ENCODE measurements at places on chromosomes 11 and 22. TPM values are rescaled to one million over a fixed set of nuclear protein-coding genes. Genes with fewer than 3 reads are reported as not detected.
A peak's percentile ranks its signal among the peaks of the same experiment; 100 is the strongest.

STX3 gene
- total RNA-seq: 10.0 TPM

ZP1 gene
- not detected for total RNA-seq

SLC22A12 gene
- not detected for total RNA-seq

GGTLC2 gene
- not detected for total RNA-seq

CDC45 gene
- 92.1 TPM for total RNA-seq

NELL1 gene
- total RNA-seq: not detected

ZNF202 gene
- total RNA-seq: 6.9 TPM

GRCh38 chr11:36094164-36094563 lies 150.3 kb downstream of the LDLRAD3 start:
- DNase-seq: no peak

GRCh38 chr11:95884376-95884775 lies 39.5 kb downstream of the MTMR2 start:
- DNase-seq: no peak

GRCh38 chr11:1831338-1832210 lies 3.2 kb upstream of the SYT8 start:
- no peak for DNase-seq

- DNase-seq: no peak
These were observed 21.9 kb upstream of the RTL6 start for GRCh38 chr22:44519886-44520285.

GRCh38 chr11:133945087-133945974 lies 11.4 kb downstream of the IGSF9B start:
- DNase-seq: peak; percentile 93

DNA sequence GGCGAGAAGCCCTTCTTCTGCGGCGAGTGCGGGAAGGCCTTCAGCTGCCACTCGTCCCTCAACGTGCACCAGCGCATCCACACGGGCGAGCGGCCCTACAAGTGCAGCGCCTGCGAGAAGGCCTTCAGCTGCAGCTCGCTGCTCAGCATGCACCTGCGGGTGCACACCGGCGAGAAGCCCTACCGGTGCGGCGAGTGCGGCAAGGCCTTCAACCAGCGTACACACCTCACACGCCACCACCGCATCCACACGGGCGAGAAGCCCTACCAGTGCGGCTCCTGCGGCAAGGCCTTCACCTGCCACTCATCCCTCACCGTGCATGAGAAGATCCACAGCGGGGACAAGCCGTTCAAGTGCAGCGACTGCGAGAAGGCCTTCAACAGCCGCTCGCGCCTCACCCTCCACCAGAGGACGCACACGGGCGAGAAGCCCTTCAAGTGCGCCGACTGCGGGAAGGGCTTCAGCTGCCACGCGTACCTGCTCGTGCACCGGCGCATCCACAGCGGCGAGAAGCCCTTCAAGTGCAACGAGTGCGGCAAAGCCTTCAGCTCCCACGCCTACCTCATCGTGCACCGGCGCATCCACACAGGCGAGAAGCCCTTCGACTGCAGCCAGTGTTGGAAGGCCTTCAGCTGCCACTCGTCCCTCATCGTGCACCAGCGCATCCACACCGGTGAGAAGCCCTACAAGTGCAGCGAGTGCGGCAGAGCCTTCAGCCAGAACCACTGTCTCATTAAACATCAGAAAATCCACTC lies 12.2 kb downstream of the ZNF74 start:
- DNase-seq: no peak

- no peak for DNase-seq
These were observed 348.0 kb downstream of the BUD13 start for GRCh38 chr11:116424615-116425261.

- DNase-seq: no peak
These were observed 230.6 kb upstream of the PDGFD start for GRCh38 chr11:104394508-104394907.

GRCh38 chr11:1340111-1340510 lies 30.7 kb upstream of the TOLLIP start:
- no peak for DNase-seq

DNA sequence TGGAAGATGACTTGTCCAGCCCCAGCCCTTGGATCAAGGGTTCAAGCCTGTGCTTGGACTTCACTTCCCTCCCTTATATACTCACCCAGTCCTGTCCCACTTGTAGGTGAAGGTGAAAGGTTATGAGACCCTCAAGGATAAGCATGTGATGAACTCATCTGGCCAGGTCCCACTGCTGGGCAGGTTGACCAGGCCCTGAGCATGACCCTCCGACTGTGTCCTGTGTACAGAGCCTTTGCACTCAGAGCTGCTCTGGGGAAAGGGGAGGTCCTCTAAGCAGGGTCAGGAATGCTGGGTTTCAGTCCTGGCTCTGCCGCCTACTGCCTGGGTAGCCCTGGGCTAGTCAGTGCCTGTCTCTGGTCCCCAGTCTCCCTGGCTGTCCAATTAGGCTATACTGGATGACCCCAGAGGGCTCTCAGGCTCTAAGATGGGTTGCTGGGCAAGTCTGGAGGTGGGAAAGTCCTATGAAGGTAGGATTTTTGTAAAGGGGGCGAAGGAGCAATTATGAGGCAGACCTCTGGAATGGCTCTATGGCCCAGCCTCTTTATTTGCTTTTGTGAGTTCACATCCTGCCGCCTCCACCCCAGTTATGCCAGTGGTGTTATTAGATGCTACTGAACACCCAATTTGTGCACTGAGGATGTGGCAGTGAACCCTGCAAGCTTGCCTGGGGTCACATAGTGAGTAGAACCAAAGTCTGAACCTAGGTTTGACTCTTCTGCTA lies 14.1 kb downstream of the DGAT2 start:
- DNase-seq: no peak

GRCh38 chr22:47169801-47170140 lies 407.3 kb downstream of the TBC1D22A start:
- DNase-seq: no peak

DNA sequence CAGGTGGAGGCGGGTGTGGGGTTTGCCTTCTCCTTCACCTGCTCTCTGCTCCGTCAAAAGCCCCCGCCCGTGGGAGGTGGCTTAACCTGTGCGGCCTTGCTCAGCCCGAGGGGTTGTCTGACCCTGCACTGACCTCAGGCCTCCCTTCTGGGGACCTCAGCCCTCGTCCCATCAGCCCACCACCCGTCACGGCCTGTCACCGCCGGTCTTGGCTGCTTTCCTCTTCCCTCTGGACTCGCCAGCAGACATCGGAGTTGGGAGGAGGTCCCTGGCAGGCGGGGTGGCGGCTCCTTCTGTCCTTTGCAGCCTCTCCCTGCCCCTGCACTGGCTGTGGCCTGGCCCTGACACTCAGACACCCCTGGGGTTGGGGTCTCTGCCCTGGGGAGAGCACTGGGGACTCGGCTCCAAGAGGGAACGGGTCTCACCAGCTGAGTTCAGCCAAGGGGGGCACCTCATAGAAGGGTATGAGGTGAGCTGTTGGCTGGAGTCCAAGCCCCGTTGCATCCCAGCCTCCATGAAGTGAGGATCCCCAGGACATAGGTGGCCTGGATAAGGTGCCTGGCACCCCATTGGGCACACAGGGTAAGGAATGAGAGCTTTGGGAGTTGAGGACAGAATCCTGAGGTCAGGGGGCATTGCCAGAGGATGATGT lies 999.6 kb downstream of the BRD1 start:
- no peak for DNase-seq

GRCh38 chr22:36386351-36386899 lies 1.3 kb downstream of the MYH9 start:
- no peak for DNase-seq

DNA sequence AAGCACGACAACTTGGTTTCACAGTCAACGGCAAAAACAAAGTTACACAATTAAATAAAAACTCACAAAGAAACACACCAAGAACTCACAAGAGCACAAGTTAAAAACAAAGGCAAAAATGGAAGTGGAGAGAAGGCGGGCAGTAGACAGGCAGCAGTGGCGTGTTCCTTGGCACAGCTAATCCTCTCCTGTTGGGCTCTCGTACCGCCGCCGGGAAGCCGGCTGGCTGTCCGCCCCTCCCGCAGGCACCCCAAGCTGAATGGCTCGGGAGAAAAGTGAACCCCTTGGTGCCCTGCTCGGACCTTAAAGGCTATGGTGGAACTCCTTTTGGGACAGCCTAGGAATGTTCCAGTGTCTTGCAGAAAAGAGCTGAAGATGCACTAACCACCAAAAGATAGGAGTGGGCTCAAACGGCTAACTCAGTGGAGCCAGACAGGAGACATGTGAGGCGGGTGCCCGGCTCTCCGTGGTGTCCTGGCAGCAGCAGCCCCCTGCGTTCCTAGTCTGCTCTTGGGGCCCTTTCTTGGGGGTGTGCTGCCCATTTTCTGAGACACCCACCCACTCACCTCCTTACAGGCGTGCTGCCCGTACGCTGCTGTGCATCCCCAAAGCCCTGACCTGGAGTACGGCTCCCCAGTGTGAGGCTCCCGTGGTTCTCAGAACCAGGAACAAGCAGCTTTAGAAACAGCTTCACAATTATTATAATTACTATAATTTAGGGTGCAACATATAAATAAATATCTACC lies 86.1 kb upstream of the BID start:
- no peak for DNase-seq

DNA sequence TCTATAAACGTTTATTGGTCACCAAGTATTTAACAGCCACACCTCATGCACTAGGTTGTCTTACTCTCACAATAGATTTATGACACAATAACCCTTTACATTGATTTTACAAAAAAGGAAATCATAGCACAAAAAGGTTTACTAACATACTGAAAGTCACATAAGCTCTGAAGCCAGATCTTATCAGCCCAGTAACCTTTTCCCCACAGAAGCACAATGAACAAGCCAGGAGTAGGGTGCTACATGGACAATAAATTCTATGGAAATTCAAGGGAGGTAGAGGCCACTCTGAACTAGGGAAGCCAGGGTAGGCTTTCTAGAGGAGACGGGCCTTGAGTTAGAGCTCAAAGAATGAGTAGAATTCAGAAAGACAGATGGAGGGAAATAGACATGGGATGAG lies 633.5 kb upstream of the CADM1 start:
- no peak for DNase-seq

DNA sequence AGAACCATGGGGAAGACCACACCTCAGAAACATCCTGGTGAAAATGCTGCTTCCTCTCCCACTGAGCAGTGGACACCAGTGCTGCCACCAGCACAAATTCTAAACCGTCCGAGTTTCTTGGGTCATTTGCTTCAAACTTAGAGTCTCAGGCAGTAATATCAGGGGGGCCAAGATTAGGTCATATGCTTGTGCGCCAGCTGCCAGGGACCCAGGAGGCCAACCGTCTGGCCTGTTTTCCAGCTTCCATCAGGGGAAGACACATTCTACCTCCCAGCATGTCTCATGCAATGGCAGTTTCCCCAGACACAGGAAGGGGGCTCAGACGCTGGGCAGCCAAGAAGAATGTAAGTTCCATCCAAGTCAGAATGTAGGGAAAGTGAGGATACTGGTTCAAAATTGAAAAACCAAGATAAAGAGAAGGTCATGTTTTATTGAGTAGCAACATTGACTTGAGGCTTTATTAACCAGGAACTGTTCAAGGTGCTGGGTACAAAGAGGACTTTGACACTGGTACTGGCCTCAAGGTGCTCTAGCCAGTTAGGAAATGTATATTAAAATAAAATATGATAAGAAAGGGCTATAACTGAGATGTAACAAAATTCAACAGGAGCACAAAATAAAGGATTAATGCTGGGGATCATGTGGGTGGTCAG lies 59.7 kb upstream of the EED start:
- DNase-seq: no peak

GRCh38 chr11:18775492-18776292 lies 15.9 kb downstream of the PTPN5 start:
- peak; percentile 85 for DNase-seq

GRCh38 chr22:40055143-40055883 lies 60.6 kb downstream of the FAM83F start:
- DNase-seq: no peak

DNA sequence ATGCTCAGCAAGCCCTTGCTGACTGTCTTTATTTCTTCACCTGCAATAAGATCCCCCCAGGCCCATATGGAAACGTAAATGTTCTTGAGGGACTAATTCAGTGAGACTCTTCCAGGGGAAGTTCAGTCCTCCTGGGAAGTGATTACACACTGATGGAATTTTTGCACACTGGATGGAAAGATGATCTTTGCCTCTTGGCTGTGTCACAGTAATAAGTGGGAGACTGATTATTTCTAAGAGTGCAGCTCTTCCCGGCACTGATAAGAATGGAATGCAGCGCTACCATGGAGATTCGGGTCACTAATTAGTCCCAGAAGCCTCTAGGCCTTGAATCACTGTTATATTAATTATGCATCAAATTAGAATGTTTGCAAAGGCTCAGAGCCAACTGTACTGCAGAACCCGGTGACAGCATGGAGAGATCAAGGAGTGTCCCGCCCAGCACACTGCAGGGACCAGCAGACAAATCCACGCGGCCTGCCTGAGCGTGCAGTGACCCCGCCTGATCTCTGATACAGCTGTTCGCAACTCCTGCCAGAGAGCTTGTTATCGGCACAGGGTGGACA lies 178.3 kb downstream of the SNX19 start:
- DNase-seq: no peak

- peak; percentile 49 for DNase-seq
These were observed 17.8 kb downstream of the TREH start for GRCh38 chr11:118661425-118662301.

DNA sequence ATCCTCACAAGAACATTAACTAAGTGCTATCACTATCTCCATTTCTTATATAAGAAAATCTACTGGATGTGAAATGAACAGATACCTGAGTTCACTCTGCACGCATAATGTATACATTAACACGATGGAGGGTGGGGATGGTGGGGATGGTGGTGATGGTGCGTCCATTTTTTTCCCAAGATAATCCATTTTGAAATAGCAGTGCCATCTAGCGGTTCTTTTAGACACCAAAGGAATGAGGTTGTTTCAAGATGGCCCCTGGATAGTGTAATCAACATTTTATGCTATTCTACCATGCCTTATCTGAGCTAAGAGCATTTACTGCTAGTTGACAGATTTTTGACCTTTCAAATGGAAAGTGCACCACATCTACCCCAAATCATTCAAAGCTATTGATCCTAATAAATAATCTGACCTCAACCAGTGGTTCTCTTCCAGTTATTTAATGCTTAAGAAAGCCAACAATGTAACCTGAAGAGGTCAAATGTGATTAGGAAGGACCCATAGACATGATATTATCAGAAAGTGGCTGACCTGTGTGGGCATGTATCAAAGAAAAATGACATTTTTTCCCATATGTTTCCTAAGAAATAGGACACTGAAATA lies 714.7 kb upstream of the TENM4 start:
- DNase-seq: no peak

DNA sequence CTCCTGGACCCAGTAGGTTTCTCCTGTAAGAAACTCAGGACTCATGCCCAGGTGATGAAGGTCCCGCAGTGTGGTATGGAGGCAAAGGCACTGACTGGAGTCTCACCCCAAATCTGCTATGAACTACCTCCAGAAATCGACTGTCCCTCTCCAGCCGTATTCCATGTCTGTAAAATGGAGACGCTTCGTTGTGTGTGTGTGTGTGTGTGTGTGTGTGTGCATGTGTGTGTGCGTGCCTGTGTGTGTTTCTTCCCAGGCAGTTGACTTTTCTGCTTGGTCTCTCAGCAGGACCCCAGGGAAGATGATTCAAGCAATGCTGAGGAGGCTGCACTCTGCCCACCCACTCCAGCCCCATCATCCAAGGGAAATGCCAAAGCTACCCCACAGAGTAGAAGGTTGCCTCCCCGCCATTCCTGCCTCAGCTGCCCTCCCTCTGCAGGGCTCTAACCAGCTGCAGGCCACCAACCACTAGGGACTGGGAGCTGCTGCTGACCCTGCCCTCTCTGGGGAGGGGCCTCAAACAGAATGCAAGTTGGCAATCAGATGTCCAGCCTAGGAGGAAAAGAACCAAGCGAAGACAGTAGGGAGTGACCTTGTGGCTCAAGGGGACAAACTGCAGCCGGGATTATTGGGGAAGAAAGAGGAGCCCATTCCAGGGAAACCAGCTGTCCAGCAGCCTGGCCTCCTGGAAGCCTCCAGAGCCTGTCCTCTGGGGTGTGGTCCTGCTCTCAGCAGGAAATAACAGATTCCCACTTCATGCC lies 56.2 kb downstream of the SLC22A12 start:
- DNase-seq: no peak

Measured in activated naive CD4-positive, alpha-beta T cell treated with anti-CD3 and anti-CD28 coated beads, Interleukin-2, amount 50 U/mL, for 72 hours (primary cell).